Smooth muscle cell of bladder (primary cell): ENCODE measurements at places on chromosomes 4 and X. TPM values are rescaled to one million over a fixed set of nuclear protein-coding genes. Genes with fewer than 3 reads are reported as not detected.

The TMEM31 gene
- total RNA-seq = 0.14 TPM in 1 of 2 replicates, not detected in the other

The SLC4A4 gene
- total RNA-seq = 9.2 and 25.9 TPM in 2 replicates

The LIMCH1 gene
- total RNA-seq = 16.5 and 42.9 TPM in 2 replicates

The OTC gene
- total RNA-seq = not detected in 2 replicates

The GBA3 gene
- not detected in 2 replicates for total RNA-seq

The WDR1 gene
- total RNA-seq = 293 and 326 TPM in 2 replicates

The CXCL6 gene
- 32.7 and 66.7 TPM in 2 replicates for total RNA-seq
